Immature natural killer cell (primary cell): ENCODE measurements at places on chromosomes 1 and 21. TPM values are rescaled to one million over a fixed set of nuclear protein-coding genes. Genes with fewer than 3 reads are reported as not detected.

DNA sequence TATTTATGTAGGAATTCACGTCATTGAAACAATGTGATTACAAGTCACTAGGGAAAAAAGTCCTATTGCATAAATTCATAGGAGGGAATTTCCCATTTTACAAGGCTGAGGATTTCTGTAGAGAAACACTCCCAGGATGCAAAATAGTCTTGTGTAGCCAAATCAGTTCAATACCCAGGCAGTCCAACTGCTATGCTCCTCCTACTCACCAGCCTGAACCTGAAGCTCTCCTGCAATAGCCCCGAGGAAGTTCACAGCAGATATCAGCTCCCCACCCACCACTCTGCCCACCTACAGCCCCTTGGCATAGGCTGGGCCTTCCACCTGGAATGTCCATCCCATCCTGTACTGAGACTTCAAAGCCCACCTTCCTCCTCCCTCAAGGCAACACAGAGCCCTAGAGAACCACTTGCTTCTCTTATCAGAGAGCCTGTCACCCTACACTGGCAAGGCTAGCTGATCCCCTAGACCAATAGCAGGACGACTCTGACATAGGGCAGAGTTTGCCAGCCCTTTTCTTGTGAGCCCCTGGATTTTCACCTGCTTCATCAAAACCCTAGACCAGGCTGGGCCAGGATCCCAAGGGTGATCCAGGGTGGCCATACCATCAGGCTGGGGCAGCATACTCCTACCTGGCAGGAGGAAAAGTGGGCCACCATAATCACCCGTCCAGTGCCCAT is 1.5 kb downstream of the LSS start:
- peak overlapping the region; percentile 85 for H3K27ac ChIP-seq
- peaks cover 47% of the 10 kb centered on the region for H3K4me1 ChIP-seq
- peak overlapping the region; percentile 87 for H3K4me3 ChIP-seq
- DNase-seq = no peak

GRCh38 chr21:46297338-46298271 is 11.5 kb downstream of the YBEY start:
- H3K4me1 ChIP-seq = peaks cover 8% of the 10 kb centered on the region
- H3K36me3 ChIP-seq = no peaks in the 10 kb centered on the region
- peak; percentile 6 for DNase-seq

- H3K27me3 ChIP-seq = peaks cover 1% of the 10 kb centered on the region
- no peak overlapping the region for H3K27ac ChIP-seq
- no peaks in the 10 kb centered on the region for H3K36me3 ChIP-seq
- no peaks in the 10 kb centered on the region for H3K4me1 ChIP-seq
Measured at GRCh38 chr1:221612047-221612777, 129.7 kb downstream of the DUSP10 start.

DNA sequence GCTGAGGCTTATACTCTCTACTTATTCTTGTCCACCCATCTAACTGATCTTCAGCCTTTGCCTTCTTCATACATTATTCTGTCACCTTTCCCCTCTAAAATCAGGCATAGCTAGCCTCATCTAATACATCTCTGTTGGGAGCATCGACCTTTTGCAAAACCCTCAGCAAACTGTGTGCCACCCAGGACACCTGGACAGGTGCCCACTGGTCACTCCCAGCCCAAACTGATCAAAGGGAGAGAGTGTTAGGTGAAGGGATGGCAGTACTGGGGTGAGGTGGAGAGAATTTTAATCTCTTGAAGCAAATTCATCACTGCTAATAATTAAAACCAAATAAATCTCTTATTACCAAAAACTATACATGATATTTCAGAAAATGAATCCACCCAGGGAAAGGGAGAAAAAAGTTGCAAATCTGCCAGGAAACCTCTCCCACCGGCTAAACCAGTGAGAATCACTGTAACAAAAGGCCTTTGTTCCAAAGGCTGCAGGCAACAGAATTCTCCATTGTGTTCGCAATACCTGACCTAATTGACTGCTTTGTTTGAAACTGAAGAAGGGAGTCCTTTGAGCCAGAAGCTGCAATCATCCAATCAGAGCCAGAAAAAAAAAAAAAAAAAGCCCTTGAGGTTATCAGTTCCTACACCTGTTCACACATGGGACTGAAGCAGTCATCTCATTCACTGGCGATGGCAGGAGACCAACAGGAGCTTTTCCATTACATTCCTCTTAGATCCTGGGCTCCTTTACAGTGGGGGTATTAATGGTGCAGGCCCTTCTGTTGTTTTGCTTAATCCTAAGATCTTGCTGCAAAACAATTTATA is 172.6 kb downstream of the APP start:
- H3K4me3 ChIP-seq = no peak overlapping the region
- no peak for DNase-seq
- H3K27me3 ChIP-seq = no peaks in the 10 kb centered on the region
- H3K36me3 ChIP-seq = no peaks in the 10 kb centered on the region
- no peak overlapping the region for H3K27ac ChIP-seq
- H3K4me1 ChIP-seq = peaks cover 11% of the 10 kb centered on the region

GRCh38 chr1:184499616-184500015 is 112.8 kb downstream of the C1orf21 start:
- H3K27ac ChIP-seq = no peak overlapping the region
- peaks cover 3% of the 10 kb centered on the region for H3K36me3 ChIP-seq
- no peaks in the 10 kb centered on the region for H3K27me3 ChIP-seq

DNA sequence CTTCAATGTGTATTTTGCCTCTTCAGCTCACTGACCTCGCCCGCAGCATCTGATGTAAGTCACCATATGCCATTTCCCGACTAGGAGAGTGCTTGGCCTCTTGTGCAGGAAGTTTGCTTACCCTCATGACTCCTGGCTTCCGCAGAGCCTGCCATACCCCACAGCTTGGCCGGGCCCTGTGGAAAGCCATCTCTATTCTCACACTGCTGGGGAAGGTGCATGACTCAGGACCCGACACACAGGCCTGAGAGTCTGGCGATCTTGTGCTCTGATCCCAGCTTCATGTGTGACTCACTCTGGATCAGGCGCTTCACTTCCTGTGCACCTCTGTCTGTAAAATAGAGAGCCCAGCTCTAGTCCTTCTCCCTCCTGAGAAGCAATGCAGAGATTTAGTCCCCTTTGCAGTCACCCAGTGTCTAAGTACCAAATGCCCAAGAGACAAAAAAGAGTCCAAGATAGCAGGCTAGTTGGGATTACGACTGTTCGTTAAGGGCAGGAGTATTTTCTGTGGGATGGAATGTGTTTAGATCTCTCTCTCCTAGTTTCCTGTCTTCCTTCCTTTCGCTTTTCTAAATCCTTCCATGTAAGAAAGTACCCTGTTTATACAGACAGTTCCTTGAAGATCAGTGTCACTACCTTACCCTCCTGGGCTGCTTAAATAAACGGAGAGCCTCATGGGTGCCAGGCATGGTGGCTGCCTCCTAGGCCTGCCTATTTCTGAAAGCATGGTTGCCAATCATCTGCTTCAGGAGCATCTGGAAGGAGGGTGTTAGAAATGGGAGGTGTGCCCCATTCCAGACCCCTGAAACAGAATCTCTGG is 62.8 kb upstream of the KIF26B start:
- H3K4me1 ChIP-seq = no peaks in the 10 kb centered on the region
- H3K36me3 ChIP-seq = no peaks in the 10 kb centered on the region
- no peak overlapping the region for H3K4me3 ChIP-seq
- no peak for DNase-seq

DNA sequence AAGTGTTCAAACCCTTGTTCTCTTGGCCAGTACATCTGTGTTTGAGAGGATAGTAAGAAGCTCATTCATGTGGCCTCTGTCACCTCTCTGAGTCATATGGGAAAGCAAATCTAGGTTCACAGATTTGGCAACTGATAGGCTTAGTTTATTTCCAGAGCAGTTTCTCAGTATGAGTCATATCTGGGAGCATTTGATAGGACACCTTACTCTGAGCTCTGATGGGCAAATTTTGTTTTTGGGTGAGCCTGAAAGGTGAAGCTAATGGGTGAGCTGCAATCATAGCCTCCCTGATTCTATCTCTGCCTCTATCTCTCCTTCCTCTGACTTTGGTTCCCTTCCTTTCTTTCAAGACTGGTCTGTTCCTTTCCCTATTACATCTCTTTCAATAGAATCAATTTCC is 134.4 kb downstream of the S1PR1 start:
- H3K4me1 ChIP-seq = peaks cover 10% of the 10 kb centered on the region
- H3K27me3 ChIP-seq = peaks cover 2% of the 10 kb centered on the region
- H3K36me3 ChIP-seq = no peaks in the 10 kb centered on the region
- no peak overlapping the region for H3K4me3 ChIP-seq
- DNase-seq = no peak

DNA sequence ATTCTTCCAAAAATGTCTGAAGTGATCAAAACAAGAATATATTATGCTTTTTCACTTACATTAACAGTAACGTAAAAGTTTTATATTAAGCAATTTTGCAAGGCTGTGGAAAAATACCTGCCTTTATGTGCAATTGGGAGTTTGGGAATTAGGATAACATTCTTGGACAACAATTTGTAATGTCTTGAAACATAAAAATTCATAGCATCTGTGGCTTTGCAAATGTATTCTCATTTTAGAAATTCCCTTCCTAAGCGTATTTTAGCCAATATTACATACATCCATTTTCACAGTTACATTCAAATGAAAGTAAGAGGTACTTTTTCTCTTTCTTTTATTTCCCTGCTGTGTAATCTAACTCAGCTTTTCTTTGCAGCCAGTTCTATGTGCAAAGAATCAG is 13.4 kb upstream of the CFH start:
- DNase-seq = no peak

The OR1C1 gene
- not detected for polyA plus RNA-seq

The RNF207 gene
- polyA plus RNA-seq = not detected

The LCE1F gene
- not detected for polyA plus RNA-seq

The FAM43B gene
- polyA plus RNA-seq = not detected

The OR2L3 gene
- not detected for polyA plus RNA-seq

The LRRC53 gene
- not detected for polyA plus RNA-seq

The MNDA gene
- polyA plus RNA-seq = 8.8 TPM
